ENCODE measurements at places on chromosomes 16 and 17.

DNA sequence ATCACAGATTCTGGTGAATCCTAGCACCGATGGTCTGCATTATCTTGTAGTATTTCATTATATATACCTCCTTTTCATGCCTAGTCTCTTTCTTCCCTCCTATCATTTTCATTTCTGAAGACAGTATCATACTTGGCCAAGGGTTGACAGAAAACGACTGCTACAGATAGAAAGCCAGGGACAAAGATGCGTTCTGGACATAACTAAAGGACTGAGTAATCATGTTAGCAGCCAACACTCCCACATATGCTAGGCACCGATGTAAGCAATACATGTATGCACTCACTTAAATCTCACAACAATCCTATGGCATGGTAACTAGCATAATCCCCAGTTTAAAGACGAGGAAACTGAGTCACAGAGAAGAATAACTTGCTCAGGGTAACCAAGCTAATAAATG is 22.9 kb downstream of the RDM1 start:
- DNase-seq = no peak

DNA sequence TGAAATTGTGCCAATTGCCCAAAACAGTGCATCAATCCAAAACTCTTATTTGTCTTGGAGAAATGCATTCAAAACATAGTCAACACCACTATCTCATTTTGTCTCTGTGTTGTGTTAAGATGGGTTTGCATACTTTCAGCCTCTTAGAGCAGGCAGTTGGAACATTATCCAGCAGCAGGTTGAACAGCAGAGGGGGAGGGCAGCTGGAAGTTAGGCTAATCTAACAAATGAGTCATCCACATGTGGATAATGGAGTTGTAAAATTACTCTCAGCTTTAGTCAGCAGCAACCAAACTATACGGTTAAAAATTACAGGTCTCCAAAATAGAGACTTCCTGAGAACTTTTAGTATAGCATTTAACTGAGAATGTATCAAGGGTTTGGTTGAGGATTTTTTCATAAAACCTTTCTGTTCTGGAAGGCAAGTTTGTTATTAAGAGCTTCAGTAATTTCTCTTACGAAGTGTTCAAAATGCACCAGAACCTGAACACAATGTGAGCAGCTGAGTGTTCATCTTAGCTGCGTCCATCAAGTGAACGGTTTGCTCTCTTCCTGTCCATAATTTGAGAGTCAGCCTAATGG is 46.3 kb downstream of the PRKCA start:
- DNase-seq = no peak

GRCh38 chr17:5772720-5773119 is 188.4 kb upstream of the NLRP1 start:
- no peak for DNase-seq

GRCh38 chr17:71392715-71393567 is 727.9 kb upstream of the SOX9 start:
- DNase-seq = no peak

DNA sequence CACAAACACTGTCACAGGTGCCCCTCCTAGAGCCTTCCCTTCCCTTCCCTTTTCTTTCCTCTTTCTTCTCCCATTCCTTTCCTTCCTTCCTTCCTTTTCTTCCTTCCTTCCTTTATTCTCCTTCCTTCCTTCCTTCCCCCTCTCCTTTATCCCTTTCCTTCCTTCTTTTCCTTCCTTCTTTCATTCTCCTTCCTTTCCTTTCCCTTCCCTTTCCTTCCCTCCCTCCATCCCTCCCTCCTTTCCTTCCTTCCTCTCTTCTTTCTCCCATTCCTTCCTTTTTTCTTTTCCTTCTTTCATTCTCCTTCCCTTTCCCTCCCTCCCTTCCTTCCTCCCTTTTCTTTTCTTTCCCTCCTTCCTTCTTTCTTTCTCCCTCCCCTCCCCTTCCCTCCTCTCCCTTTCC is 170.0 kb downstream of the ENGASE start:
- DNase-seq = no peak

DNA sequence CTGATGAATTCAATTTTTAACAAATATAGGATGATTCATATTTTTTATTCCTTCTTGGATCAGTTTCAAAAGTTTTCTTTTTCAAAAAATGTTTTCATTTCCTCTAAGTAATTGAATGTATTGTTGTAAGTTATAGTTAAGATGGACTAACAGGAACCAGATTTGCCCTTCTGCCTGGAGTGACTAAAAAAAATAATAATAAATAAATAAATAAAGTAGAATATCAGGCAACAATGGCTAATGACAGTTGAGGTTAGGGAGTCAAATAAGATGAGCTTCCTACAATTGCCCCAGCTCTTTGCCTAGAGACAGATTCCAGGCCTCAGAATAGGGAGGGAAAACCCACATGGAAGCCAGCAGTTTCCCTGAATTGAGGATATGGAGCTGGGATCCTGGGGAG is 73.7 kb upstream of the MSI2 start:
- no peak for DNase-seq

- DNase-seq = no peak
Observed at GRCh38 chr16:15509593-15510535, 75.5 kb downstream of the BMERB1 start.

- peak; percentile 31 for DNase-seq
Observed at GRCh38 chr16:24729951-24730815, 732 bp downstream of the TNRC6A start.

GRCh38 chr16:28589069-28589468 is 7.8 kb downstream of the SULT1A2 start:
- DNase-seq = no peak

GRCh38 chr17:40993839-40994238 is at the start of gene KRTAP3-3:
TSS of gene KRTAP3-3 (minus strand) at chr17:40994164. CDS start at chr17:40994097, 67 bp downstream.
- no peak for DNase-seq

- DNase-seq = no peak
Observed at GRCh38 chr17:40714473-40714872, 10.9 kb upstream of the KRT24 start.

DNA sequence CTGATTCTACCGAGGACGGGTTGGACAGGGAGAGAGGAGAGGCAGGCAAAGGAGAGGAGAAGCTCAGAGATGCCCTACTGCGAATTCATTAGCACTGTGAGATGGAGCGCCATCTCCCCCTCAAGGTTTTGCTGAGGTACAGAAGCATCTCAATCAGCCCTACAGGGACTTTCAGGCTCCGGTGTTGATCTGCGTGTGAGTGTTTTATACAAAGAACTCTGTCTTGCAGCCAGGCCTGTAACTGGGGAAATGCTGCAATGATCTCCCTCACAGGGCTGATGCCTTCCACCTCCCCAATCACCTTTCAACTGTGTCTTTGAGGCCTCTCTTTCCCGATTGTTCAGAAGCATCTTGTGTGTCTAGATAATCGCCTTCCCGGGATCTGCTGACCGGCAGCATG is 74.8 kb downstream of the IRX6 start:
- DNase-seq = no peak

DNA sequence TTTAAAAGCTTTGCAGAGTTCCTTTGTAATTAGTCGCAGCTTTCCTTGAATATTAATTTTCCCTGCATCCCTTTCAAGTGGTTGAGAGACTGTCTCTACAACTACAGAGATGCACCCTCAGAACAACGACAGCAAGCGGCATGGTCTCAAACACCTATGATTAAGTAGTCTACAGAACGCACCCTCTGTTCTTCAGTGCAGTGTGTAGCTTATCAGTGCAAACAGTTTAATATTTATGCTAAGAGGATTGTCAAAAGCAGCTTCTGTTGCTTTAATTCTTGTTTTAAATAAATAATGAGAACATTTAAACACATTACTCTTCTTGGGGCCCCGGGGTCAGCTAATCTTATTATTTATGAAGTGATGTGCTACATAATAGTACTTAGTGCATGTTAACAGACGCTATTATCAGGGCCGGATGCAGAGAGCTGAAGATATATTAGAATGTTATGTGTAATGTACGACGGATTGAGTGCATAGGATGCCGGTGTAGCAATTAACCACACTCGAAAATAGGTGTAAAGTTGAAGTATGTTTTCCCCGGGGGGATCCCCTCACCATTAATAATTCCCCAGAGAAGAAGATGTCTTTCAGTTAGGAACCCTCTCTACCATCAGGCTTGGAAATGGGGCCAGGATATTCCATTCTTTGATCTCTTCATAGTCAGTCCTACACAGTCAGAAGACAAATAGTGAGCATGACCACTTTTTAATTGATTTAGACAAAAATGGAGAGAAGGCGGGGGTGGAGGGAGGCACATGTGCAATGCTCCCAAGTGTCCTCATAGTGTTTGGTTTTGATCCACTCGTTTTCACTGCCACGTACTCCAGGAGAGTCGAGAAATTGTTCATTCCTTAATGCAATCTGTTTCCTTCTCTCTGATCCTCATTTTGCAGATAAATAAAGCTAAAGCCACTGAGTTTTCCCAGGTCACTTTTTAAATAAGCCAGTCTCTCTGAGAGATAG is 176.3 kb downstream of the IRX3 start:
- no peak for DNase-seq

GRCh38 chr17:80356231-80356856 is 58.6 kb upstream of the ENDOV start:
- no peak for DNase-seq

DNA sequence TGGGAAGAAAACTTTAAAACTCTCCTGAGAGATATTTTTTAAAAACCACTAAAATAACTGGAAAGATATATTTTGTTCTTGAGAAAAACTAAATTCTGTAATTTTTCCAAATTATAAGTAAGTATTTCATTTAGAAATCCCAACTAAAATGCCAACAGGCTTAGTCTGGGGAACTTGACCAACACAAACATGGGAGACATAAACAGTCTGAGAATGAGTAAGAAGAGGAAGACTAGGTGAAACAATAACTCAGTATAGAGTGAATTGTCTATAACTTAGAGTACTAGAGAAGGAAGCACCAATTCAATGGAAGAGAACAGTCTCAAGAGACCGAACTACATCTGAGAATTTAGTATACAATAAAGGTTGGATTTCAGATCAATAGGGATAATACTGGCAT is 2.9 kb downstream of the CMTM1 start:
- no peak for DNase-seq

DNA sequence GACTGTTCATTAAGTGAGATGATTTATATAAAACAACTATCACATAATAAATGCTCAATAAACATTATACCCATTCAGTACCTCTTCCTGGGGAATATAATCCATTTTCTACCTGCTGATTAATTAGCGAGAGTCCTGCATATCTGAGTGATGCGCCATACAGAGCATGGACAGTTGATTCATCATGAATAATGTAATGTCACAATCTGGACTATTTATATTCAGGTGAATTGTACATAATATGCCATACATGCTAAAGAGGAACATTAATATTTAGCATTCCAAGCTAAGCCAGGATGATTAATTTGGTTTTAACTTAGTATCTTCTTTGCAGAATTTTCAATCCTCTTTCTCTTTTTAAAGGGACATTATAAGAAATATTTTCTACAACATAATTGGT is 362.0 kb upstream of the XYLT1 start:
- no peak for DNase-seq

DNA sequence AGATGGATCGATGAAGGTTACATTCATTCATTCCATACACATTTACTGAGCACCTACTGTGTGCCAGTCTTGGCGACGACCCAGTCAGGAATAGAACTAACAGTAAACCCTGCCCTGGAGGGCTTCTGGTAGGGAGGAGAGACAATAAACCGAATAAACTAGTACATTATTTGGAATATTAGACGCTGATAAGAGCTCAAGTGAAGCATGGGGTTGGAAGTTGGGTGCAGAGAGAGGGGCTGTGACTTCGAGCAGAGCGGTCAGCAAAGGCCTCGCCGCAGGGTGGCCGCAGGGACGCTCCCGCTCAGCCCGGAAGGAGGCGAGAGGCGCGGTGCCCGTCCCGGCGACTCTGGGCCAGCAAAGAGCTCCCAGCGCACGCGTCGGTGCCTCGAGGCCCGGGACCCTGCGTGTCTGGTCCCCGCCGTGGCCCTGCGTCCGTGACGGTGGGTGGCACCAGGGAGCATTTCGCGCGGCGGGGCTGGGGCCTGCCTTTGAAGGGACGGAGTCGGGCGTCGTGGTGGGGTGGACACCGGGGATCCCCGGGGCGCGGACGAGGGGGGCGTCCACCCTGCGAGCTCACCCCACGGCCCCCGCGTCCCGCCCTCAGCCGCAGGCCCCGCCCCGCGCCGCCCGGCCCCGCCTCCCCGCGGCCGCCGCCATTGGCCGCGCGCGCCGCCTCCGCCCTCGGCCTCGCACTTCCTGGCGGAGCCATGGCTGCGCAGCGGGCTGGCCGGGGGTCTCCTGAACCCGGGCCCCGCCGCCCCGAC is at the start of gene KLHL36:
Gene KLHL36, plus strand, starts transcription at position 684 of the 767 bp plus-strand sequence. CDS start 2,357 bp downstream, outside the sequence.
- peak; percentile 81 for DNase-seq

DNA sequence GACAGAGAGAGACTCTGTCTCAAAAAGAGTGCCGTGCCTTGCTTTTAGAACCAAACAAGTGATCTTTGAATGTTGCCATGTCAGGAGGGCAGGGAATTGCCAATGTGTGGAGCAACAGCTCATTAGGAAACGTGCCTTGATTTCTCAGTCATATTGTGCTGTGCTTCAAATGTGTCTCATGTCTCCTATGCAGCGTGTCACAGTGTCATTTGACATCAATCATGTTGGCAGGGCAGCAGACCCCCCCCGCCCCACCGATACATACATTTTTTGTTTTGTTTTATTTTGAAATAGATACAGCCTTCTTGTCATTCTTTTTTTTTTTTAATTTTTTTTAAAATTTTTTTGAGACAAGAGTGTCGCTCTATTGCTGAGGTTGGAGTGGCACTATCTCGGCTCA is 22.1 kb downstream of the MRC2 start:
- DNase-seq = no peak

DNA sequence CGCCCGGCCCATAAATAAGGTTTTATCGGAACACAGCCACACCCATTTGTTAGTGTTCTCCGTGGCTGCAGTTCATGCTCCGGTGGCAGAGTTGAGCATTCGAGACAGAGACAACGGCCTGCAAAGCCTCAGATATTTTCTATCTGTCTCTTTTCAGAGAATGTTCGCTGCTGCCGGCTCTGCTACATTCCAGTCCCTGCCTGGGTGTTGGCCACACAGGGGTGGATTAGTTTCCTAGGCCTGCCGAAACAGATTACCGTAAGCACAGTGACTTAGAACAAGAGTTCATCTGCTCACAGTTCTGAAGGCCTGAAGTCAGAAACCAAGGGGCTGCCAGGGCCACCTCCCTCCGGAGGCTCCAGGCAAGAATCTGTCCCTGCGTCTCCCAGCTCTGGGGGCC is 19.1 kb upstream of the GSG1L start:
- DNase-seq = no peak

- DNase-seq = no peak
Observed at GRCh38 chr17:39752241-39752881, 14.6 kb downstream of the GRB7 start.

GRCh38 chr16:26605626-26606271 is 461.0 kb upstream of the C16orf82 start:
- no peak for DNase-seq

DNA sequence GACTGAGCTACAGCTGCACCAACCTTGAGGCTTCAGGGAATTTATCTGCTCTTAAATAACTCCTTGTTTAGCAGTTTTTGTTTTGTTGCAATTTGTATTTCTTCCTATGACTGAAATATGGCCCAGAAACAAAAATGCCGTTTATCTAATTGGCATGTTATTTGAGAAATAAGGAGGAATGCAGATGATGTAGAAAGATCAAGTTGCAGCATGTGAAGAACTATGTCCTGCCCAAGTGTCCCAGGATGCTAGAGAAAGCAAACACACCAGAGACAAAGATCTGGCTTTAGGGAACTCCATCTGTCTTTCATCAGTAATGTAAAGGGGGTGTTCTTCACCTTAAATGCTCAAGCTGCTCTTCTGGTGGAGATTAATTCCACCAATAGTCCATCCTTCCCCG is 29.7 kb downstream of the USP31 start:
- DNase-seq = no peak

Measured in CD4-positive, alpha-beta T cell treated with Interleukin-10 for 1 hour (primary cell).